Glutamatergic neuron (in vitro differentiated cells): ENCODE measurements at places on chromosomes 12 and 14.

DNA sequence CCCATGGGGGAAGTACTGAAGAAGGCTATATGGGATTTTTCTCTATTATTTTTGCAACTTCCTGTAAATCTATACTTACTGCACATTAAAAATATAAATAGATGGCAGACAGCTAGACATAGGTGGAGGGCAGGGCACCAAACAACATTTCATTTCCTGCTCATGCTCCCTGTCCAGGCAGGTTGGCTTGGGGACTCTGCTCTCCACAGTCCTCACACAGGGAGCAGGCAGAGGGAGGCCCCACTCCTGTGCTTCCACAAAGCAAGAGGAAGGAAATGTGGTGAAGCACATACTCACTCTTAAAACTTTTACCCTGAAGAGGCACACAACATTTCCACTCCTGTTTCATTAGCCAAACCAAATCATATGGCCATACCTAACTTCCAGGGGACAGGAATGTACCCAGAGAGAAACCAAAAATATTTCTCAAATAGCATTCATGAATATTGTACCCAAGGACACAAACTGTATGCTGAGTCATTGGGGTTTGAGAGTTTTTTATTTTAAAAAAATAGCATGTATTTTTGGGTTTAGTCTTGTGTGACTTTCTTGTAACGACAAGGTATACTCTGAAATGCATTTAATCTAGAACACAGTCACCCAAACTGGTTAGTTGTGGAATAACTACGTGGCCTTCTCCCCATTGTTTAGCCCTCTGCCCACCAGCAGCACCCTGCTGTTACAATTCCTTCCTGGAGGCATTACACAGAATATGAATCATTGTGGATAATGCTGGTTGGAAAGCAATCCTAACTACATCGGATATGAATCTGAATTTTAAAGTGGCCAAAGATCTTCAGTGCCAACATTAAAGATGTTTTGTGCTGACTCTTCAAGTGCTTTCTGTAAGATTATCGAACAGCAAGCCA, 40.9 kb downstream of the RTN1 start:
- DNase-seq: no peak

DNA sequence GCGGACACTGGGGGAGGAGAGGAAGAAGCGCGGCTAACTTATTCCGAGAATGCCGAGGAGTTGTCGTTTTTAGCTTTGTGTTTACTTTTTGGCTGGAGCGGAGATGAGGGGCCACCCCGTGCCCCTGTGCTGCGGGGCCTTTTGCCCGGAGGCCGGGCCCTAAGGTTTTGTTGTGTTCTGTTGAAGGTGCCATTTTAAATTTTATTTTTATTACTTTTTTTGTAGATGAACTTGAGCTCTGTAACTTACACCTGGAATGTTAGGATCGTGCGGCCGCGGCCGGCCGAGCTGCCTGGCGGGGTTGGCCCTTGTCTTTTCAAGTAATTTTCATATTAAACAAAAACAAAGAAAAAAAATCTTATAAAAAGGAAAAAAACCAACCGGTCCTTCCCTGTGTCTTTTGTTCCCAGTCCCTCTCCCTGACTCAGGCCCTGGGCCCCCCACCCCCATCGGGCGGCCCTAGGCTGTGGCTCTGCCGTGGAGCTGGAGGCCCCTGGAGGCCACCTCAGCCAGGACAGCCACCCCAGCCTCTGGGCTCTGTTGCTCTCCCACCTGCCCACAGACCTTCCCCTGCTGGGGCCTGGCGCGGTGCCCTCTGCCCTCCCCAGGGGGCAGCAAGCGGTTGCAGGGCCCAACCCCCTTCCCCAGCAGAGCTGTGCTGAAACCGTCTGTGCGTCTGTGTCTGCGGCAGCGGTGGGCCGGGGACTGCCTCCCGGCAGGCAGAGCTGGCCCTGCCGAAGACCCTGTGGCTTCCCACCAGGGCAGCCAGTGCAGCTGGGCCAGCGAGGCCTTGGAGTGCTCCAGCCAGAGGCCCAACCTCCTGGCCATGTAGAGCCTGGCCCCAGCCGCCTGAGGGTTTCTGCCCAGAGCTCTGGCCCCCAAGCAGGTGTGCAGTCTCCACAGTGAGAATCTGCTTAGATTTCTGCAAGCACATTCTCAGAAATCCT, 4.0 kb upstream of the CRIP2 start:
- DNase-seq: no peak

DNA sequence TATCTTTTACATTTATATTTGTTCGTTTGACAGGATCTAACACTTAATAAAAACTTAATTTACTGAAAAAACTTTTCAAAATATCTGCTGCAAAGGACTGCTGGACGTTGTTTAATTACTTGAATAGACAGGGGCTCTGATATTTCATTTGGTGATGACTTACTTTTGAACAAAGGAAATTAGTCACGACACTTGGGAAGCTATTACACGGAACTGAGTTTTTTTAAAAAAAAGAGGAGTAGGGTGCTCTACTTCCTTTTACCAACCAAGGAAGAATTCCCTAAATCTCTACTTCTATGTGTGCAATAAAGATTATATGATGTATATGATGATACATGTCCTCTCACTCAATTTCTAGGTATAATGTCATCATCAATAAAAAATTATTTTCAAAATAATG, 4.7 kb downstream of the FGD6 start:
- DNase-seq: no peak

GRCh38 chr14:62718629-62719028, 326.6 kb downstream of the KCNH5 start:
- no peak for DNase-seq

GRCh38 chr14:28116716-28117115, 649.9 kb upstream of the FOXG1 start:
- DNase-seq: no peak

- no peak for DNase-seq
Observed at GRCh38 chr12:96028538-96028937, 6.8 kb downstream of the LTA4H start.

DNA sequence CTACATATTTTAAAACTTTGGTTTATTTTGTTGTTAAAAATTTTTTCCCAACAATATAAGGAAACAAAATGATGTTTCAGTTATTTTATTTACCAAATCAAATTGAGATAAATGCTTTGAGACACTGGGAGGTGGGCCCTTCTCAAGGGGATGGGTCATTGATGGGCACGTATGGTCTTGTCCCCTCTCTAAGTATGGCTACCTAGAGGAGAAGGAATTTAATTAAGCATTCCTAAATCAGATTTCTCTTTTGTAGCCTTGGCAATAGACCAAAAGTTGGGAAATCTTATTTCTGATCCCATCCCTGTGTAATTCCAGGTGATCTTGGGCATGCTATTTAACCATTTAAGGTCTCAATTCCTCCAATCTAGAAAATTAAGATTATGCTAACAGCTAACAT, 79.0 kb downstream of the SCN8A start:
- DNase-seq: no peak

DNA sequence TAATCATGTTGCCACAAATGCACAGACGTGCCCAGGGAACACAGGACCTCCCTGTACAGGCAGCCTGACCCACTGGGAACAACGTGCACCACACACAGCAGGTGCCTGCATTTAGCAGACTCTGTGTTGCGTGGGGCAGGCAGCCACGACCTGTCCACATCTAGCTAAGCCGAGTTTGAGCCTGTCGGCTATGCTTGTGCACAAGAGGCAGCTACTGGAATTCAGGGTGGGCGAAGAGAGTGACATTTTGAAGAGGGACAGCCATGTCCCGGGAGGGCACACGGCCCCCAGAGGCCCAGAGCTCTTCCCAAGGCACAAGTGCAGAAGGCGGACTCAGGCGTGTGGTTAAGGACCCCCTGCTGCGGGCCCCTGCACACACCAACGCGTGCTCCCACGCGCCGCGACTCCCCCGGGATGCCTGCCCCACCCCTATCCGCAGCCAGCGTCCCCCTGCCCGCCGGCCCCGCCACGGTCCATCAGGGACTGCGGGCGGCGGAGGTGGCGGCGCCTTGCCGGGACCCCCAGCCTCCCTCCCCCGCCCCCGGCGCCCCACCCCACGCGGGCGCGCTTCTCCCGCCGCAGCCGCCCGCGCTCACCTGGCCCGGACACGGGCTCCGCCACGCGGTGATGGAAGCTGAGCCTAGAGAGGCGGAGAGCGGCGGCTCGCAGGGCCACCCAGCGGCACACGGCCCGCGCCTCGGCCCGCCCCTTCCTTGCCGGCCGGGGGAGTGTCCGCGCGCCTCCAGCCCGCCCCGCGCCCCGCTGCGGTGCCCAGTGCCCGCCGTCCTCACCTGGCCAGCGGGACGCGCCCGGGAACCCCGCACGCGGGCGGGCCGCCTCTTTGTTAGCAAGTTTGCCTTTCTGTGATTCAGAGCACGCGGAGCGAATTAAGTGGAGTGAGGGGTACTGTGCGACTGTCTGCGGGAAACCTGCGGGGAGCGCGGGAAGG, 125.3 kb upstream of the PRMT8 start:
- DNase-seq: peak; percentile 45

GRCh38 chr12:18926188-18926587, 188.3 kb downstream of the CAPZA3 start:
- DNase-seq: peak; percentile 60

DNA sequence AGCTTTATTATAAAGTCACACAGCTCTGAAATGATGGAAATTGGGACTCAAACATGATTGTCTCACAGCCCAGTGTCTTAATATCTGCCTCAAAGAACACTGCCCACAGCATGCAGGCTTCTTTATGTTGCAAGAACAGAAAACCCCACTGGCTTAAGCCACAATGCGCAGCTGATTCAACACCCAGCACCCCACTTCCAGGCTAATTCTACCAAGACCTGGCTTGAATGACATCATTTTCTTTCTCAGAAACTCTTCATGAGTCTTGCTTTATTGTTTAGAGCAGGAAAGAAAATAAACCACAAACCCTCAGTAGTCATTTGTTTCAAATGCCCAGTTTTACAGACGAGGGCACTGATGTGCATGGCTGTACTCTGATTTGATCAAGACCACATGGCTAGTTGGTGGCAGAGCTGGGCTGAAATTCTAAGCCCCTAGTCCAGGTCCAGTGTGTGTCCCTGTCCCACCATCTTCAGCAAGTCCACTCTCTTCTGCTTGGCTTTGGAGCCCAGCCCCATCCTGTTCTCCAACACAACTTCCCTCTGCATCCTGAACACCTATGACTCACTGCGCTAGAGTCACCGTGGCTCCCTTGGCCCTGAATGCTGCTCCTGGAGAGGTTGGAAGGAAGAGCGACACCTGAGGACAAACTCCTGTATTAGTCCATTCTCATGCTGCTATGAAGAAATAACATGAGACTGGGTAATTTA, 50.3 kb upstream of the SRSF5 start:
- no peak for DNase-seq

- DNase-seq: peak; percentile 71
Observed at GRCh38 chr12:118103601-118104382, at the start of gene VSIG10. VSIG10 (minus strand) TSS chr12:118104011; CDS start chr12:118103671, 340 bp downstream.

GRCh38 chr14:61125041-61125866, 144.2 kb downstream of the SLC38A6 start:
- no peak for DNase-seq

DNA sequence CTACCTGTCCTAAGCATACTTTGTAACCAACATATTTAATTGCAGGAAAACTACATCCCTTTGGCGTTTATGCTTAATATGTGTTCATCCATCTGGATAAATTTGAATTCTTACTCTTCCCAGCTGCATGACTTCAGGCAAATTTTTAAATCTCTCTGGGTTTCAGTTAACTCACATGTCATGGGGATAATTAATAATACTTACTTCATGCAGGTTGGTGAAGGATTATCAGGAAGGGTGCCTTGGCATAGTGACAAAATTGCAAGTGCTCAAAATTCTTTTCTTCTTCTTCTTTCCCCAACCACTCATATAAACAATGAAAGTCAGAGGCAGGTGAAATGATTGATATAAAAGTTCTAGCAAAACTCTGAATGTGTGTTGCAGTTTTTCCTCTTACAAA, 15.9 kb downstream of the SYT10 start:
- no peak for DNase-seq

DNA sequence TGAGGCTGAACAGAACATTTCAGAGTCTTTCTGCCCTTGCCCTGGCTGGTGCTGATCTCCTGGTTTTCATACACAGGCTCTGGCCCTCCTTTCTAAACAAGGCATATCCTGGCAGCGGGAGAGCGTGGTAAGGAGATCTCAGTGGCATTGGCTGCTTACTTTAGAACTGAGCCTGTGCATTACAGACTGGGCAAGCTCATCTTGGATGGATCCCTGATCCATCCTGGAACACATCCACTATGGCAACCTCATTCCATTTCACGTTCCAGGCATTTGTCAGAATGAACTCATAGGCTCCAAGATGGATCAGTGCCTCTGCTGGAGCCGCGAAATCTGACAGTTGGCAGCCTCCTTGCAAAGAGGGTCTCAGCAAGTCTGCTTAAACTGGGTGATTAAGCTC, 224.5 kb upstream of the PELI2 start:
- DNase-seq: no peak

DNA sequence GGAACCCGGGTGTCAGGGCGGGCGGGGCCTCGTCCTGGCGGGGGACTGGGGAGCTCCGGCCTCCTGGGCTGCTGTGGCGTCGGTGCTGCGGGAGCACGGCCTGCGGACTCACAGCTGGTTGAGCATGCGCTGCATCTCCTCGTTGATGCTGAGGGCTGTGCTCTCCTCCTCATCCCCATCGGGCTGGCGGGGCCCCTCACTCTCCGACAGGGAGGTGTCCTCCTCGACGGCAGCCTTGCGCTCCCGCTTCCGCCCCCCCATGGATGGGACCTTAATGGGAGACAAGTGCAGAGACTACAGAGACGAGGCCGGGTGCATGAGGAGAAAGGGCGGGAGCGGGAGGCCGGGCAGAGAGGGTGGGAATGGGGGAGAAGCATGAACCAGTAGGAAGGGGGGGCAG, 7.3 kb downstream of the IFFO1 start:
- DNase-seq: no peak

DNA sequence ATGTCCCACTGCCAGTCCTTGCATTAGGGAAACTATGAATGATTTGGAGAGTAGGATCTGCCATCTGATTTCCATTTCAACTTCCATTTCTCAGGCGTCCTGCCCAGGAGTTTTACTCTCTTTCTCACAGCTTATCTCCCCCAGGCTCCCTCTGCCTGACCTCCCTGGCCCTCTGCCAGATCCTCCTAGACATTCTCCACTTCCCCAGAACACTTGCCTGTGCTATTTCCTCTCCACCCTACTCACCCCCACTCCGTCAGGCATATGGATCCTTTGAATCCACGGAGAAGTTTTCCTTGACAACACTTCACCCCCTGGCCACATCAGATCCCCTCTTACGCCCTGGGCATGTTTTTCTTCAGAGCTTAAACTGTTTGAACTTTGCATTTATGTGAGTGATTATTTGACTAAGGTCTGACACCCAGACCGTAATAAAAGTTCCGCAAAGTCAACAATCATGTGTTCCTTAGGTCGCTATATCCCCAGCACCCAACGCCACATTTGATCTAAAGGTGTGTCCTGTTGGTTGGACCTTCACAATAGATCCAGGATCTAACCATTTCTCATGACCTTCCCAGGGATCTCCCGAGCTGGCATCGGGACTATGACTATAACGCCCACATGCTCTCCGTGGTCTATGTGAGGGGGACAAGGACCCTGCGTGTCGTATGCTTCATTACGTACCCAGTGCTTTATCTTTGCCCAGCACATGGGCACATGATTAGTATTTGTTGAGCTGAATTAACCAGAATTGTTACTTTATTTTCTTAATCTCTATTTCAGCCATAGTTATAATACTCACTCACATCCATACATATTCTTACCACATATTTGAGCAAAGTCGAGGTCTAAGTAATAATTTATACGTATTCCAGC, 255.8 kb upstream of the FOXN3 start:
- no peak for DNase-seq
